Hematopoietic multipotent progenitor cell treated with erythropoietin and hydrocortisone succinate and interleukin-3 and kit ligand, for 8 days (in vitro differentiated cells): ENCODE measurements at places on chromosomes 11 and 22.

- DNase-seq = no peak
These were observed 13.4 kb downstream of the NADSYN1 start for GRCh38 chr11:71466358-71466757.

DNA sequence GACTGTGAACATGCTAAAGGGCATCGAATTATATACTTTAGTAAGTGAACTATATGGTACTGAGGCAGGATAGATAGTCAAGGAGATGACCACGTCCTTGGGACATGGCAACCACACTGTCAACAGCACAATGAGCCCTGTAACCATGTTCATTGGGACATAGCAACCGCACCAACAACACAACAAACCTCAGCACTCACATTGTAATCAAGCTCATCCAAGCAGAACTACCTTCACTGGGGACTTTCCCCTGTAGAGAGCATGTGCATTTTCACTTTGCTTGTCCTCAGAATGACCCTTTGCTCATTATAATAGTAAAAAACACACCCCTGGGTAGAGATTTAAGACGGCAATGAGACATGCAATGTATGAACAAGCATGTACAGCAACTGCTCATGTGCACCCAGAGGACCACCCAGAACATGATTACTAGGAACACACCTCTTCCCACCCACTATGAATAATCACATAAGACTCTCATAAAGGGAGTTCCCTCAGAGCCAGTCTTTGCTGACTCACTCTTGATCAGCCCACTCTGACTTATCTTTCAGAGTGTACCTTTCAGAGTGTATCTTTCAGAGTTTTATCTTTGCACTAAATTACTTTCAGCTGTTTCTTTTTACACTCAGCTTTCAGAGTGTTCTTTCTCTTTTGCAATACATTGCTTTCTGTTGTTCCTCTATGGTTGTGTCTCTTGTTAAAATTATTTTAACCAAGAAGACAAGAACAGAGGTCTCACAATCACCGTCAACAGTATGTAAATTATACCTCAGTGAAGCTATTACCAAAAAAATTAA, 4.1 kb upstream of the PLAAT2 start:
- DNase-seq = peak; percentile 94

- no peak for DNase-seq
These were observed 409.4 kb downstream of the METTL15 start for GRCh38 chr11:28517621-28518020.

DNA sequence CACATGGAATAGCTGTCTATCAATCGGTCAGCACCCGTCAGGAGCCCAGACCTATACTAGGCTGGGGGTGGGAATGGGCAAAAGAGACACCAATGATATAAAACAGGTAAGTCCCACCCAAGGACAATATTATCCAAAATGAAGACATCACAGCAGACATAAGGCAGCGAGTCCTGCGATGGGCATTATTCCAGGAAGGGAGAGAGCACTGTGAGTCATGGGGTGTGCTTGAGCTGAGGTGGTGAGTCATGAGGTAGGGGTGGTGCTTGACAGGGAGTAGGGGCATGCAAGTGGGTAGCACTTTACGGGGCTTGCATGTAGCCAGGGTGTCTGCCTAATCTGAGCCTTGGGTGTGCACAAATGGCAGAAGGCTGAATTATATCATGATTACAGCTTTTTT, 605.0 kb upstream of the CADM1 start:
- no peak for DNase-seq

DNA sequence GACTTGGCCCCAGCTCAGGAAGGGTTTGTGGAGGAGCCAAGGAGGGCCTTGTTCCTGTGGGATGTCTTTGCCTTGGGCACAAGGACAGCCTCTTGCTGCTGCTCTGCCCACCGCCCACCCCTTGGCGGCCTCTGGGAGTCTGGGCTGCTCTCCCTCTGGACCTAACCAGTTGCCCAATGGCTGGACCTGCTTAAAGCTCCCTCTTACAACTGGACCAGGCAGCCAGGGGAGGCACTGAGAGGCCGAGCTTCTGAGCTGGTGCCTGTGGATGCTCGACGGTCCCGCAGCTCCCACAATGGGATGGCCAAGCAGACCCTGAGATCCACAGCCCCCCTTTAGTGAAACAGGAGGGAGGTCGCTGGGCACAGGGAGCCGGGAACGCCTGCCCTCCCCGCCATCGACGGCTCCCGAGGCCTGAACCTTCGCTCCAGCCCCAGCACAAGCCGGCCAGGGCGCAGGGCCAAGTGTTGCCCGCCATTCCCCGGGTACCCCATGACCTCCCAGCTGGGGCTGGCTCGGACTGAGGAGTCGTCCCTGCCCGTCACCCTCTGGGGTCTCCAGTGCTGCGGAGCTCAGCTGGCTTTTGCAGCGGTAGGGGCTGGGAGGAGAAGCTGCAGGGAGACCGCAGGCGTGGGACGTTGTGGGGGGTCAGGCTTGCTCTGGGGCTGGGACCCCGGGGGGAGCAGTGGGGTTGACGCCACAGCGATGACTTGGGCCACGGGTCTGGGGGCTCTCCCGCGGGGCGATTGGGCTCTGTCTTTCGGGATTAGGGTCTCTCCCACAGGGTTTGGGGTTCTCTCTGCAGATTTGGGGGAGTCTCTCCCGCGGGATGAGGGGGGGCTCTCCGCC, 584 bp upstream of the GAL start:
- no peak for DNase-seq

DNA sequence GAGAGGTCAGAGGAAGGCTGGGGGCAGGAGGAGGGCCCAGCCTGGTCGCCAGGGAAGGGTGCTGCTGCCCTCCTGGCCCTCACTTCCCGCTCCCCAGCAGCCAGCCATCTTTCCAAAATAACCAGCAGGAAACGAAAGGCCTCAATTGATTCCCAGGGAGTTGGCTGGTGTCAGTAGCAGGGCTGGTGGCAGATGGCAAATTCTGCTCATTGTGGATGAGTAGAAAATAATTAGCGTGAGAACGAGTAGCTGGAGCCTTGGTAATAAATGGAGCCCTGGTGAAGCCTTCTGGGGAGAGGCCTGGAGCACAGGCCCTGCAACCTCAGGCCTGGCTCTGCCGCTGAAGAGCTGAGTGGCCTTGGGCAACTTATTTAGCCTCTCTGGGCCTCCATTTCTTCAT, 31.3 kb downstream of the DAGLA start:
- no peak for DNase-seq

GRCh38 chr11:66020618-66021357, 5.5 kb downstream of the CATSPER1 start:
- peak; percentile 67 for DNase-seq

- no peak for DNase-seq
These were observed 56.4 kb downstream of the CEP164 start for GRCh38 chr11:117384045-117384444.

- no peak for DNase-seq
These were observed 82.8 kb downstream of the BLID start for GRCh38 chr11:122033193-122033592.

DNA sequence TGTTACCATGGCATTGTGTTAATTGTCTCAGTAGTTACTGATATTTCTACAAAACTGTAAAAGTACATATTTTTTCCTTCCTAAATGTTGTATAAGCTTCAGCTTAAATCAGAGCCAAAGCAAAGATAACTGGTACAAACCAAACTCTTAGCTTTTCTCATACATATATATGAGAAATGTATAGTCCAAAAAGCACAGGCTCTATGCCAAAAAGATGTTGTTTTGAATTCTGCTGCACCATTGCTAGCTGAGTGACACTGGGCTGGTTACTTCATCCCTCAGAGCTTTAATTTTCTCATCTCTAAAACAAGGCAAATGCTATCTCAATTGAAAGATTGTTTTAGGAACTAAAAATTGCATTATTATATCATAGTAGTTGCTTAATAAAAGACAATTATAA, 6.7 kb upstream of the GRIA4 start:
- DNase-seq = no peak

DNA sequence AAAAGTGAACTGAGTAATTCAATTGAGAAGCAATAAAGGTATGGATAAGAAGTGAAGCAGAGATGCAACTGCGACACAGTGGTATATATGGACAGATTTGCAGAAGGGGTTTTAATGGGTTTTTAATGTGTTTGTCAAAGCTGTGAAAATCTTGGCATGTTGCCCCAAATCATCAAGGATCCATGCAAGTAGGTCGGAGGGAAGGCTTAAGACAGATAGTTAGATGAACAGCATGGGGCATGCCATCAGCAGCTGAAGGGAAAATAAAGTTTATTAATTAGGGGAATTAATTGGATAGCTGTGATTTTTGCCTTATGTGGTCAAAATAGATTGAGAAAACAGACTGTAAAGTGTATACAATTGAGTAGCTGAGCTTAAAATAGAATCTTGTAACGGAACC, 840.1 kb downstream of the JRKL start:
- no peak for DNase-seq

DNA sequence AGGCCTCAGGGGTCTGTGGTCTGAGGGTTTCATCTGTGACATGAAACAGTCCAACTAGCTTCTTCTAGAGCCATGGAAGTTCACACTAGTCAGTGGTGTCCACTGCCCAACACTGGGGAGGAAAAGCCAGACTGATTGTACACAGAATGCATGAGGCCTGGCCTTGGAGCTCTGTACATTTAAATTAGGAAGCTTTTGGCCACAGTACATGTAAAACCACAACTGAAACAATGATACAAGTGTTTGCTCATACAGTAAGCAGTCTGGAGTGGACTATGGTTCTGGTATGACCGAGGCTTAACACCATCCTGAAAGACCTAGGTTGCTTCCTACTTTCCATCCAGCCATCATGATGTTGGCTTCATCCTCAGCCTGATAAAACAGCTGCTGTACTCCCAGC, 73.8 kb upstream of the SESN3 start:
- no peak for DNase-seq

DNA sequence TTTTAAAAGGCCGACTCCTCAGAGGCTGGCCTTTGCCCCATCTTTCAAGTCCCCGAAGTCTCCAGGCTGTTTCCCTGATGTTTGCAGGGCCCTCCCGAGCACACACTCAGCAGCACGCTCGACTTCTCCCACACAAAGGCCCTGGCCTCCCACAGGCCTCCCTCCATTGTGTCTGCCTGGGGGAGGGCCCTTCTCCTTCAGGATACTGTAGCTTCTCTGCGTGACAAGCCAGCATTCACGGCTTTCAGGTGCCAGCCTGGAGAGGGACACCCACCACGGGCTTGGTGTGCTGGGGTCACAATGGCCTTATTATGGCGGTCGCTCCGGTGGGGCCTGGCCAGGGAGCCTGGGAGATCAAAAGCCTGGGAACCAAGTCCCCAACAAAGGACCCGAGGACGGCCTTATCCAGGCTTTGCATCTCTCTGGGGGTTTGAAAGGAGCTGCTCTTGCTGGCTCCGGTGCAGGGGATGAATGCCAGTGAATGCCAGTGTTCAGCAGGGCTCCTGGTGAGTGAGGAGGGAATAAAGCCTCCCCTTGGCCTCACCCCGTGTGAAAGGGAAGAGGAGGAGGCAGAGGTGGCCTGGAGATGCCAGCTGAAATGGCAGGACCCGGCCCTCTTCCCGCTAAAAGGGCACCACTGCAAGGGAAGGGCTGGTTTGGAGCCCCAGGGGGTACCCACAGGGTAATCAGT, 55.0 kb downstream of the TRAF6 start:
- no peak for DNase-seq

GRCh38 chr11:34185926-34186841, 80.8 kb downstream of the NAT10 start:
- DNase-seq = no peak

GRCh38 chr11:2397005-2397404, 3.5 kb upstream of the TSSC4 start:
- no peak for DNase-seq

DNA sequence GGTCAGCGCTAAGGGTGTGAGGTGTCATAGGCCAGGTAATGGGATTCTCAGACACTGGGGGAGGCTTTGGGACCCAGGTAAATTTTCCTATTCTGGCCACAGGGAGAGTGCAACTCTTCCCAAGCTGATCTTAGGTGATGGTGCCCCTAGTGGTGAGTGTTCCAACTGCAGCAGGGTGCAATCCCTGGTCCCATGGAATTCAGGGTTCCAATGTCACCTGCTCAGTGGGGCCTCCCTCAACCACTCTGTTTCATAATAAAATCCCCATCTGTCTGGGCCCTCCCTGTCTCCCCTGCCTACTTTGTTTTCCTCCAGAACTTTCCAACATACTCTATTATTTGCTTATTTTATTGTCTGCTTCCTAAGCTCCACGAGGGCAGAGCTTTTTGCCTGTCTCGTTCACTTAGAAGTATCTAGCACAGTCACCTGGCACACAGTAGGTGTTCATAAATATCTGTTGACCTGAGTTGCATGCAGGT, 2.9 kb upstream of the SGSM1 start:
- peak; percentile 59 for DNase-seq

DNA sequence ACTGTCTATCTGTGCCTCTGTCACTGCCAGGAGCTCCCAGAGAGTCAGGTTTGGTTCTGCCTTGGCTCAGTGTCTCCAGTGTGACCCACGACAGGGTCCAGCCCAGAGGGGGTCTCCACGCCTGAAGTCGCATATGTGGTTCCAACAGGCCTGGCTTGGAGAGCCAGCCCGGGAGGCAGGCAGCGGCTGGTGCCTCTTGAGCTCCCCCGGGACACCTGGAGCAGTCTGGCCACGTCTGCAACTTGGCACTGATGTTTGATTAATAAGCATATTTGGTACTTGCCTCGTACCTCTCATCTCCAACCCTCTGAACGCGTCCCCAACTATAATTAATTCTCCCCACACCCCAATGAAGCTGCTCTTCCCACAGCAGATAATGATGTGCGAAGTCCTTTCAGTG, 31.7 kb upstream of the SHISAL1 start:
- no peak for DNase-seq

- no peak for DNase-seq
These were observed 17.6 kb upstream of the MED17 start for GRCh38 chr11:93766504-93766903.

DNA sequence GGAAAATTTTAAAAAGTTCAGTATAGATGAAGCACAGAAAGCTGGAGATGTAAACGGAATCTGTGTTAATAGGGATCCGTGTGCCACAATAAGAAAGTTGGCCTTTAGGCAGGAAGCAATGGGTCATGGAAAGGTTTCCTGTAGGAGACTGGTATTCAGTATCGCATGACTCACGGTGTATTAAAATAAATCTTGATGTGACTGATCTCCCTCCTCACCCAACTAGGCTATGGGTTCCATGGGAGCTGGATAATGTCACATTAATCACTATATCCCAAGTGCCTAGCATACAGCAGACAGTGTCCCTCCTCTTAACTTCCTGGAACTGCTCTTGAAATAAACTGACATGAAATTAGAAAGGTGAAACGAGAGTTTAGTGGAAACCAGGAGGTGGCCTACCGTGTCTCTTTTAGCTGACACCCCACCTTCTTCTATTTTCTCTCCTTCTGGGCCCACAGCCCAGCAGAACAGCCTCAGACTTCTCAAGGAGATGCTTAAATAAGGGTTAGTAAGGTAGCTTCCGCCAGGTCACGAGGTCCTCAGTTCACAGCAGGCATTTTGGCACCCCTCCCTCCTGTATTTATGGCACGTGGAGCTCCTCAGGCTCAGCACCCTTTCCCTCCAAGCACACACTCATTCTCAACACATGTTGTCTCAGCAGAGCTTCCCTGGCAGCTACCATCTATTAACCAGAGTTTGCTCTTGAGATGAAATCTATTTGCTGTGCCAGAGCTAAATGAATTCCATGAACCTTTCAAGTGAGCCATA, 118.8 kb downstream of the NXPE2 start:
- no peak for DNase-seq
